ENCODE measurements at places on chromosomes 13 and 19.

DNA sequence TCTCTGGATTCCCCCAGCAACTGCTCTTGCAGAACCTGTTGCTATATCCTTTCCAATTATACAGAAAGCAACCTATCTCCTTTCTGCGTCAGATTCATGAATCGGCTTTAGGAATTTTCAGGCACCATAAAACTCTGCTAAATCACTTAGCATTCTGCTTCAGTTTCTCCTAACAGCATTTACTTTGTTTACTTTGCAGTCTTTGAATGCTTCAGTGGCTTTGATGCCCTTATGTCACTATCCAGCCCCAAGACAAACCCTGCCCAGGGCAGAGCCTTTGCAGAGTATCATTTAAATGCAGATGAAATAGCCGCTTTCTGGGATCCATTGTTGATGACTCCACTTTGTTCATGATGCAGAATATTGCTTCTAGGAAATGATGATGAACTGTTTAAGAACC, 43.1 kb downstream of the SLITRK1 start:
- DNase-seq, result no peak

GRCh38 chr13:30652746-30653386, 35.1 kb downstream of the USPL1 start:
- DNase-seq, result no peak

- no peak for DNase-seq
Measured at GRCh38 chr13:65868884-65869283, 1361.3 kb downstream of the PCDH9 start.

DNA sequence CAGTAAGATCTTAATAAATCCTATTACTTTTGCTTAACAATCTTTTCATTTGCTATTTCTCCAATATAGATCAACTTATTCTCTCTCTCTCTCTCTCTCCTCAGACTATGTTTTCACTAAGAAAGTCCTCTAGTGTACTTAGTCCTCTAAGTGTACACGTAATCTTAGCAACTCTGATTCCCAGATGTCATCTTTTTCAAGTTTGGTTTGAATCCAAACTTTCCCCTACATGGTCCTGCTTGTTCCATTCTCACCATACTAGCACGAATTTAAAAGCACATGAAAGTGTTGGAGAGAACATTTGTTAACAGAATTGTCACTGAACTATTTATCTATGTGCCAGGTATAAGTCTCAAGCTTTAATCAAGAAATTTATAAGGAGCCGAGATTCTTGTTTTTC, 202.9 kb downstream of the SPRY2 start:
- no peak for DNase-seq

DNA sequence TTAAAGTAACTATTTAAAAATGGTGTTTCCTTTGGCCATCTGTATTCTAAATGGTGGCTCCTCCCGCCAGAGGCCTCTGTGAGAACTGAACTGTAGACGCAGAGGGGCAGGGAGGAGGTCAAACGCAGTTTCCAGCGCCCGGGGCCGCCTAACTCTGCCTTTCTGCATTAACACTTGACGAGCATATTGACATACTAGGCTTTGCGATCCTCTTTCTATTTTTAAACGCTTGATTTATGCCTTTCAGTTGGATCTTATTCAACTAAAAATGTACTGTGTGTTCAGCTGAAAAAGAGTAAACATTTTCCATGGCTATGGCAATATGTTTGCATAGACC, 74.7 kb downstream of the SPACA7 start:
- DNase-seq, result no peak

DNA sequence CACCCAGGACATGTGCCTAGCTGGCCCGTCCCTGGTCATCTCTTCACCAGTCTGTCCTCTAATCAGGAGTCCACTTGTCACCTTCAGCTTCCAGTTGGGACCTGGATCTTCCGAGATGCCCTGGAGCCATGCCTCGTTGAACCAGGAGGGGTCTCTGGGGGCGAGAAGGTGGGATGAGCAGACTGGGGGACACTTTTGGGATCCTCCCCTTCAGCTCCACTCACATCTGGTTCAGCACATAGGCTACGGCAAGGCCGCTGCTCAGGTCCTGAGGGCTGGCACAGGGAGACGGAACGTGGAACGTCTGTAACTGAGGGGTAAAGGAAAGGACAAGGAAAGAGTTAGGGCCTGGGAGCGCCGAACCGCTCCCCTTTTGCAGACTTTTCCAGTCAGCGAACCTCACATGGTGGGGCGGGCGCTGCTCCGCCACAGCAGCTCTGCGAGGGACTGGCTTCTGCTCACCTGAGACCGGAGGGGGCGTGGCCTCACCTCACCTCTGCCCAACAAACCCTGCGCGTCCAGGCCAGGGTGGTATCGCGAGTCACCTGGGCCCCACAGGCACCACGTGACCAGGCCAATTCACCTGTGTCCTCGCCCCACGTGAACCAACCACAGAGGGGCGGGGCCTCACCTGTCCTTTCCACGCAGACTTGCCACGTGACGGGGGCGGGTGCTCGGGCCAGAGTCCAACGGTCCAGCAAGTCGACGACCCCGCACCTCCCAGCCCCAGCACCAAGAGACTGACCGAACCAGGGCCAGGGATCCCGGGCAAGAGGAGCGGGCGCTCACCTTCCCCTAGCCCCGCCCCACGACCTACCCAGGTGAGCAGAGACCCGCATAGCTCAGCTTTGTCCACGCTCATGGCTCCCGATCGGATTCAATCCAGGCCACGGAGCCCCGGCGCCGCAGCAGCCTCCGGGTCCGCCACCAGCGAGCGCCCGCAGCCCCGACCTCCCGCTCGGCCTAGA, at the start of gene HOOK2:
TSS of gene HOOK2 (minus strand) at position 965 of the 968 bp plus-strand sequence. CDS start at position 862, 103 bp downstream.
- DNase-seq, result no peak

- DNase-seq, result peak; percentile 52
Measured at GRCh38 chr13:95494082-95494681, 58.3 kb upstream of the CLDN10 start.

- DNase-seq, result no peak
Measured at GRCh38 chr19:34391813-34392212, 12.4 kb upstream of the PDCD2L start.

DNA sequence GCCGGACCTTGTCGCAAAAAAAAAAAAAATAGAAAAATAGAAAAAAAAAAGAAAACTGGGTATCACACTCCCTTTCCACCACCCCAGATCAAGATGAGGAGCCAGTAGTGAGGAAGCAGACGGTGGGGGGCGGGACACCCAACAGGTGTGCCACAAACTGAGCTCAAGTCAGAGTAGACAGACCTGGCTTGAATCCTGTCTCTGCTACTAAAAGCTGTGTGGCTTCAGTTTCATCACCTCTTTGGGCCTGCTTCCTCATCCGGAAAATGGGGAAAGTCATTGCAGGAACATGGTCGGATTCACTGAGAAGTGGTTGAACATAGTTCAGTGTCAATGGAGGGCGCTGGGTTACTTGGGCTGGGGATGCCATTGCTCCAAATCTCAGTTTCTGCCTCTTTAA, 2.9 kb downstream of the HIF3A start:
- DNase-seq, result no peak

GRCh38 chr19:41897820-41898219, 14.8 kb downstream of the ARHGEF1 start:
- no peak for DNase-seq

GRCh38 chr13:34044660-34045080, 226.7 kb downstream of the RFC3 start:
- DNase-seq, result peak; percentile 2

- no peak for DNase-seq
Measured at GRCh38 chr13:80441968-80442367, 101.0 kb upstream of the SPRY2 start.

DNA sequence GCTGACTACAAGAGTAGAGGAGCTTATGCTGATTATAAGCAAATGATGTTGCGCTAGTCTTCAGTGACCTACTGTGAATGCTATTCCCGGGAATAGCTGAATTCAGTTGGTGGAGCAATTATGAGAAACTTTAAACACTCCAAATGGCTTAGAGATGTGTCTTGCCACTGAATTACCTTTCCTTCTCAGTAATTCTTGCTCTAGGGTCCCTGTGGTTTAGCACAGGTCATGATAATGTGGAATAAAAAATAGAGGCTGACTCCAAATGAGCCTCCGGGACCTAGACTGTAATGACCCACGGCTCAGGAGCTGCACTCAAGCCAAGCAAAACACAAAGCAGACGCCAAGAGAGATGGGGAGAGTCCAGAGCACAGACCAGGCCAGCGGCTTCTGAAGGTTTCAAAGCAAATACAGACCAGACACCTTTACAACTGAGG, 124.7 kb downstream of the RGCC start:
- DNase-seq, result no peak

DNA sequence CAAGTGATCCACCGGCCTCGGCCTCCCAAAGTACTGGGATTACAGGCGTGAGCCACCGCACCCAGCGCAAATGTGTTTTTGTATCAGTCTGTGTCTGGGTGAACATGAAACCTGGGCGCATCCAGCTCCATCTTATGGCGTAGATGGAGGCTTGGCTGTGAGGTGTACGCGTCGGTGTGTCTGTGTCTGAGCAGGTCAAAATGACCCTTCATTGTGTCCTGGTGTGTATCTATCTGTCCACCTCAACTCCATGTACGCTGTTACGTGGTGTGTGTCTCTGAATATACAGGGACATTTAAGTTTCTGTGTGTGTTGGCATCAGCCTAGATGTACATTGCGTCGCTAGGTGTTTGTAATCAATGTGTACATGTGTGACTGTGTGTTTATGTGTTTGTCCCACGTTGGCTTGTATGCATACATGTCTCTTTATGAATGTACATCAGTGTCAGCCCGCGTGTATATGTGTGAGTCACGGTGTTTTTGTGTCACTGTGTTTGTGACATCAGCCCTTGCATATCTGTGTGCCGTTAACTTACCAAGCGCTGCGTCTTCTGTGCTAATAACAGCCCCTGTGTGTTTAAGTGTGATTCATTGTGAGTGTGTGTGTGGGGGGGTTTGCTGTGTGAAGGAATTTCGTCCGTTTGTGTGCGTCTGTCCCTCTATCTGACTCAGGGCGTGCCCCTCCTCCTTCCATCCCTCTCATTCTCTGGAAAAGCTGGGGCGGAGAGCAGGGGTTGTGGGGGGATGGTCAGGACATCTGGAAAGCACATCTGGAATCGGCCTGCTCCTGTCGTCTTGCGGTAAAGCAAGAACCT, 6.4 kb downstream of the AXL start:
- DNase-seq, result peak; percentile 35

DNA sequence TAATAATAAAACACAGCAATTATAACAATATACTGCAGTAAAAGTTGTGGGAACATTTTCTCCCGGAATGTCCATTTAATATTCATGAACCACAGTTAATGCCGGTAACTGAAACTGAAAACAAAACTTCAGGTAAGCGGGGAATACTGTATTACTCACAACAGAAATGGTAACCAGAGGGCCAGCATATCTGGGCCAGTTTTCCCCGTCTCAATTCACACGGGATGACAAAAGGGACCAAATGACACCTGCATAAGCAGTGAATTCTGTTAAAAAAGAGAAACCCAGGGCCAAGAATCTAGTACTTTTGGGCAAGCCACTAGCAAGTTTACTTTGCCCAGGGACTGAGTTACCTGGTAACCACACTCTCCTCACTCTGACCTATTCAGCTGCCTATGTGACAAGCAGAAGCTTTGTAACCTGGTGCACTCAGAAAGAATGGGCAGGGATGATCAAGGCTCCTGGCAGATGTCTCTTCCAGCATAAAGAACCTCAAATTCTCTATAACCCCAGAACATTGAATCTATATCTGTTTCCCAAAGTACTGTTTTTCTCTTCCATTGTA, 1171.2 kb downstream of the DIAPH3 start:
- no peak for DNase-seq

DNA sequence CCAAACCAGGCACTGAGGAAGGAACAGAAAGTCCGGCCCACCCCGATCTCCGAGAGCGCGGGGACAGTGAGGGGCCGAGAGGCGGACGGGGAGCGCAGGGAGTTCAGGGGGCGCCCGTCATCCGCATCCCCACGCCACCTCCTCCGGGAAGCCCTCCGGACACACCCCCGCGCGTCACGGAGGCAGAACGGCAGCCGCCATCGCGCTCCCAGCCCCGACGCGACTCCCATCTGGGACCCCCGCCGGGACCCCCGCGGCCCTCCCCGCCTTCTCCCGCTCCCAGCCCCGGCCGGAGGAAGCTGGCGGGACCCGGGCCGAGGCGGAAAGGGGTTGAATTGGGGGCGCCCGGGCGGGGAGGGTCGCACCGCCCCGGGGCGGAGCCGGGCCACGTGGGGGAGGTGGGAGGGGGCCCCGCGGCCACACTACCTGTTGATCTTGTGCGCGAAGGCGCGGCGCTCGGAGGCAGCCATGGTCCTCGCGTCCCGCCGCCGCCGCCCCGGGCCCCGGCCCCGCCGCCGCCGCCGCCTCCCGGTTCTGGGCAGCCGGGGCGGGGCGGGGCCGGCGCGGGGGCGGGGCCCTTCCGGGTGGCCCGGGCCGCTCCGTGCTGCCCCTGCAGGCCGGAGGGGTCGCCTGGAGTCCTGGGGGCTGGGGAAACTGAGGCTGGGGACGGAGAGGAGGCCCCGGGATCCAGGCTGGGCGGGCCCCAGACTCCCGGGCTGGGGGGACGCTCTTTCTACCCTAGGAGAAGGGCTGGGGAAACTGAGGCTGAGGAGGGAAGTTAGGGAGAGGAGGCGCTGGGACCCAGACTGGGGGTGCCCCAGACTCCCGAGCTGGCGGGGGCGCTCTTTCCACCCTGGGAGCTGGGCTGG, at the start of gene DOCK6:
TSS of gene DOCK6 (minus strand) at position 554 of the 869 bp plus-strand sequence. CDS start at position 470, 84 bp downstream.
- DNase-seq, result peak; percentile 12

GRCh38 chr13:110319397-110319773, 12.3 kb downstream of the COL4A2 start:
- DNase-seq, result no peak

DNA sequence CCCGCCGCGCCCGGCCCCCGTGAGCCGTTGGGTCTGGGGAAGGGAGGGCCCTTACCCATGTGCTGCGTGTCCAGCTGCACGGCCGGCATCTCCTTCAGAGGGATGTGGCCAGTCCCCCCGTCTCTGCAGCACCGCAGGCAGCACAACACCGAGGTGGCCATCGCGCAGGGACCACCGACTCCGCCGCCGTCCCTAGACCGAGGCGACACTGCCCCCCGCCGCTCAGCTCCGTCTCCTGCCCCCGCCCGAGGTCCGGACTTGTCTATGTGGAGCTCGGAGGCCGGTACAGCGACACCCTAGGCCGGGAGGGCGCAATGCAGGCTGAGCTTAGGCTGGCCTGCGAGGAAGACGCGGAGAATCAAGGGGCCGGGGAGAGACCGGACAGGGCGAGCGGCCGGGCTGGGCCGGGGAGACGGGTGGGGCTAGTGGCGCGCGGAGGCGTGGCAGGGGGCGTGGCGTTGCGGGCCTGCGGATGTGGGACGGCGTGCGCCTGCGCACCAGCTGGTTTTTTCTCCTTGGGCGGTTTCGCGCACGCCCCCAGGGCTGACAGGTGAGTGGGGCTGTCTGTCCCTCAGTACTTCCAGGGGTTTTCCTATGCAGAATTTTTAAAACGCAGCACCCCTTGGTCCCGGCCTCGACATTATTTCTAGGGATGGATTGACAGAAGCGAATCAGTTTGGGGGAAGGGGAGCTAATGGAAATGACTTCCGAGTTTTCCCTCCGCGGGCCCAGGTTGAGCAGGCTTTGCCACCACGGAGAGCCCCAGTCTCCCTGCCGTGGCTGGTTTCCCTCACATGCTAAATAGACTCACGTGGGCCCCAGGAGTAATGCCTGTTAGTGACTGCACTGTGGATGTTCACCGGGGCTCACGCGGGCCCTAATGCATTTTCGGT, at the start of gene SPRYD7:
TSS of gene SPRYD7 (minus strand) at position 266 of the 893 bp plus-strand sequence. CDS start at position 161, 105 bp downstream.
- DNase-seq, result peak; percentile 97

- no peak for DNase-seq
Measured at GRCh38 chr13:87123987-87124784, 547.0 kb upstream of the SLITRK5 start.

Measured in activated CD4-positive, alpha-beta T cell treated with anti-CD3 and anti-CD28 coated beads, Interleukin-10, Interleukin-2, amounts not matched to agents 100 ng/mL and 50 ng/mL, durations not matched to agents 16 hours and 8 hours (primary cell).